ENCODE measurements at places on chromosomes 5 and 9.

DNA sequence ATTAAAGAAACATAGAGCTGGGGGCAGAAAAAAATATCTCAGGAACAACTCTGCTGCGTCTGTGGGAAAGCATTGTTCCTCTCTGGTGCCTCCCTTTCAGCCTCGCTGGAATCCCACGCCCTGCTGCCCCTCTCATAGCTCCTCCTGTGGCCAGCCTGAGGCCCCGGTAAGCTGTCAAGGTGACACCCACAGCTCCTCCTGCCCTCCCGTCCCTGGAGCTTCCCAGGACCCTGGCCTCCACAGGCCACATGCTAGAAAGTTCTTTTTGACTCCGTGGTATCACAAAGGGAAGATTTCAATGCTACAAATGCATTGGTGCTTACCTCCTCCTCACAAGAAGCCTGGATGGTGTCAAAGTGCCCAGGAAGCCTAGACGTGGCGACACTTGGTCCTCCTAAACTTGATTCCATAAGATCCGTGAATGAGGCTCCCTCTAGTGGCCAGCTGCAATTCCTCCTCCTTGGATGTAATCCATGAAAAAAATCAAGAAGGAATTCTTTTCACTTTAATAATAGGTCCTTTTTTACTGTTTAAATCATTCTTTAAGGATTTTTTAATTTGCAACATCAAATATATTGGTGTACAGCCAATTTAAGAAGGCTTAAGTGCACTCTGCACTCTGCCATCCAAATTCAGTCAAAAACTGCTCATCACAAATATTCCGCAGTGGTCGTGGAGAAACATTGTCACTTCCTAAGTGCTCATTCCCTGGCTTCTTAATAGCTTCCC, 104.9 kb downstream of the CFAP90 start:
- DNase-seq = peak; percentile 78

- peak; percentile 72 for DNase-seq
These were observed 1.1 kb downstream of the EPB41L4B start for GRCh38 chr9:109319626-109320241.

DNA sequence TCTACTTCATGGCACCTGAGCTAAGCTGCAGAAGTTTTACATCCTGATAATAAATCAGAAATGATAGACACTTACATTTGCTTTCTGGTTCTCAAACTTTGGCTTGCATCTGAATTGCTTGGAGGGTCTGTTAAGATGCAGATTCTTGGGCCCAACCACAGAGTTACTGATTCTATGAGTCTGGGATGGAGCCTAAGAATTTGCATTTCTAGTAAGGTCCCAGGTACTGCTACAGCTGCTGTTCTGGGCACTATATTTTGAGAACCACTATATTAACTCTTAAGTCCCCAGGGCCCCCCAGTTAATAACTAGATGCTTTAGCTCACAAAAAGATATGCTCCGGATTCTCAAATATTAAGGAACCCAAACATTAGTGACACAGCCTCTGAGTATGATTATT, 69.8 kb upstream of the DAB2 start:
- no peak for DNase-seq

- DNase-seq = peak; percentile 88
These were observed at the start of gene MAPK9 for GRCh38 chr5:180291943-180292831. TSS of gene MAPK9 (minus strand) at chr5:180292083. CDS start at chr5:180280561, 11,522 bp downstream.

GRCh38 chr5:64595031-64595855, 89.4 kb downstream of the RGS7BP start:
- DNase-seq = no peak

- DNase-seq = no peak
These were observed 118.7 kb upstream of the PUM3 start for GRCh38 chr9:2962471-2963172.

- DNase-seq = no peak
These were observed 105.9 kb downstream of the RASGRF2 start for GRCh38 chr5:81066102-81066501.

DNA sequence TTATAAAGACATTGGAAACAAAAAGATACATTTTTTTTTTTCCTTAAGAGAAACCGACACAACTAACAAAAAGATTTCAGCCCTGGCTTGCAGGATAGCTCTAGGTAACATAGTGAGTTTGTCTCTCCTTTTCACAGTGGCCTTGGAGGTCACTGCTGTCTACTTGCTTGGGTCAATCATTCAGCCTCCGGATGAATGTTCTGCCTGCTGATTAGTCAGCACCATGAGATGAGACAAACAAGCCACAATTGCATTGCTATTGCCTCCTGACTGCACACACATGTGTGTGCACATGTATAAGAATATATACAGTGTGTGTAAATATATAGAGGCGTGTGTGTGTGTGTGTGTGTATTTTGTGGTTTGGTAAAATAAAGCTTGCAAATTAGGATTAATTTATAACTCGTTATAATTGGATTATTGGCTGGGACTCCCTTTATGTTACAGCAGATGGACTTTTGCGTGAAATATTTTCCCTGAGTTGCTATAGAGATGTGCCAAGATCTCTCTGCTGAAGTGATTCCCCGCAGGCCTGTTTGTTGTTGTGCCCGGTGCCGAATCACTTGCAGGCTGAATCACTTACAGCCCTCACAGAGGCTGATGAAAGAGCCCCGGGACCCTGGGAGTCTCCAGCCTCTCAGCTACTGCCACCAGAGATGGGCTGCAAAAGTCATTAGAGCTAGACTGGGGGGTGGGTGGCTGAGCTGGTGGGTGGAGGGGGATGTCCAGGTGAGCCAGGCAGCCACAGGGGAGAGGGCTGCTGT, 161.2 kb downstream of the FGF18 start:
- peak; percentile 34 for DNase-seq

GRCh38 chr5:179228341-179229121, 116.7 kb downstream of the ADAMTS2 start:
- peak; percentile 50 for DNase-seq

DNA sequence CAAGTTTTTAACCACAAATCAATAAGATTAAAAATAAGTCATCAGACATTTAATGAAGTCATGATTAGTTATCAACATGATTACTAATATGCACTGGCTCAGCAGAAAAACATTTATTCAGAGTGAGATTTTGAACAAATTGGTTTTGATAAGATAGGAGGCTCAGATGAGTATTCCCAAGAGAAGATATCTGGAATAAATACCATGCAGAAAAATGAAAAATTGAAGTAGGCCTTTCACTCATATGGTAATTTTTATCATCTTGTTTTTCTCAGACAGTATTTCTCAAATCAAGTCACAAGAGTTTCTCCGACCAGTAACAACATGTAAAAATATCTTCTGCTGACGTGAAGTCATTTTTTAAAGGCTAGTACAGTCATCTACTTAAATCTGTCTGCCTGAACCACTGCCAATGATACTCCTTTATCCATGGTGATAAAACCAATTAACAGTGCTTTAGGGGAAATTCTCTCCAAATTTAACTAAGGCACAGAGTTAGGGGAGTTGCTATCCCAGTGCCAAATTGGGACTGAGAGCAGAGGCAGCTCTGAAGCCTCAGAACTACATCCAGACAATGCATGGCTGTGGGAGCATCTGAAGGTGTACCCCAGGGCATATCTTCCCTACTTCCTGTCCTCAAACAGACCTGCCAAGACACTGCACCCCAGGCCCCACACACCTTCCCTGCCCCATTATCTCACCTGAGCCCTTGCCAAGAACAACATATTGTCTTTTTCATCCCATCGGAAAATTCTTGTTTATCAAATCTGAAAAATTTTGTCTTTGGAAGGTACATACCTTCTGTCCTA, 105.5 kb upstream of the TSLP start:
- no peak for DNase-seq

GRCh38 chr9:107685901-107686300, 196.3 kb upstream of the KLF4 start:
- no peak for DNase-seq

DNA sequence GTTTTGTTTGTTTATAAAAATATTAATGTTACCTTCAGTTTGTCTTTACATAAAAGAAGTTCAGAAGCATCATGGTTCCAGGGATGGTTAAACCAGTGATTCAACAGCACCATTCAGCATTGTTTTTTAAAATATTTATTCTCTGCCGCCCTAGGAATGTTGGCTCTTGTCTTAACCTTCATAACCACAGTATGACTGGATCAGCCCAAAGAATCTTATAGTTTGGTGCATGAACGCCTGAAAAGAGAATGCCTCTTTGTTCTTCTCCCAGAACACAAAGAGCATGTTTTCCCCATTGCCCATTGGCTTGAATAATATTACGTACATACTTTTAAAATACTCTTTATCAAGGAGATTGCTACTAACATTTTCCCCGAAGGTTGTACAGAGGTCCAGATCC, 413.4 kb downstream of the ANXA1 start:
- no peak for DNase-seq

GRCh38 chr9:136156209-136157120, 37.8 kb upstream of the TMEM250 start:
- DNase-seq = no peak

DNA sequence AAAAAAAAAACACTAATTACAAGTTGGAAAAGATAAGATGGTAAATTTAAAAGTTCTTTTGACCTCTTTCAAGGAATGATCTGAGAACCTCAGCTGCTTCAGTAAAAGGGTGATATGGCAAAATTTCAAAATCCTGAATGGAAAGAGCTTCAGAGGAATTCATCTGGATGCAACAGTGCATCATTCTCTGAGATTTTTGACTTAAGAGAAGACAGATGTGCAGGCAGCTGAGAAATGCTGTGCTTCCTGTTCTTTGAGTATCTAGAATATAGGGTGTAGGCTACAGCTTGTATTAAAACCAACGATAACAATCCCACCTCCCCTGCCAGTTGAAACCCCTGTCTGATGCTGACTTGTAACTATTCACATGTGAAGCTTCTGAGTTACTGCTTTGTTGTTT, 6.2 kb downstream of the FRMPD1 start:
- no peak for DNase-seq

DNA sequence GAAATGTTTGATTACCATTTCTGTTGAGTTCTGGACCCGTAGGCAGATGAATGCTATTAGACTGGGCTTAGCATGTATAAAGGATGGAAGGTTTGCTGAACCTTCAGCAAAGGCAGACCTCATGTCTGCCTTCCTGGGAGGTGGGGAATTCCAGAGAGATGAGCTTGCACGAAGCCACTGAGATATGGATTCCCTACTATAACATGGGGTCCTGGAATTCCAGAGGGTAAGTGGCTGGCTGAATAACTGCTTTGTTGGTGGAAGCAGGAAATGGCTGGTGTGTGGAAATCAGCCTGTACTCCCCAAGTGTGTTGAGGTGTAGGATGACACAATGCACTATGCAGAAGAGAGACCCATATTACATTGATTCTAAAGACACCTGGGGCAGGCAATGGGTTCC, 526.4 kb downstream of the CTNND2 start:
- no peak for DNase-seq

DNA sequence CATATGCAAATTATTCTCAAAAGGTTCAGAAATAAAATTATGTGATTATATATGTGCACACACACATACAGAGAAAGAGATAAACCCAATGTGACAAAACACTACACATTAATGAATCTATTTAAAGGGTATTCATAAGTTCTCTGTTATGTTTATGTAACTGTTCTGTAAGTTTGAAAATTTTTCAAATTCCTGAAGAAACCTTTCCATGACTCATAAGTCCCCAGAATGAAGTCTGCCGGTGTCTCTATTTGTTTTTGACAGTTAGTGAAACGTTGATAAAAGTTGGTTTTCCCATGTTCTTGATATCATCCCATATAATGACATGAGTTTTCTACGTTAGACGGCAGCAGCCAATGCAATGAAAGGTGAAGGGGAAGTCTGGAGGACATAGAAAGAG, 199.5 kb upstream of the PUM3 start:
- DNase-seq = no peak

DNA sequence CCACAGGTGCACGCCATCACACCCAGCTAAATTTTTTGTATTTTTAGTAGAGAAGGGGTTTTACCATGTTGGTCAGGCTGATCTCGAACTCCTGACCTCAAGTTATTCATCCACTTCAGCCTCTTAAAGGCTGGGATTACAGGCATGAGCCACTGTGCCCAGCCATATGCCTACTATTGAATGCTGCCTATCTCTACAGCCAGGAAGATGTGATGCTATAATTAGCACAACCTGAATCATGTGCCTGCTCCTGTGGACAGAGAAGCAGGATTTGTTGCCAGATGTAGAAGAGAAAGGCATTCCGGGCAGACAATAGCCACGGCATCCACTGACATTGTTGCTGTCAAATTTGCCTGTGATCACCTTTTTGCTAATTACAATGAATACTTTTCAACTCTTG, 24.4 kb upstream of the MLLT3 start:
- DNase-seq = no peak

- DNase-seq = no peak
These were observed 290.1 kb upstream of the ZNF608 start for GRCh38 chr5:125036494-125036893.

DNA sequence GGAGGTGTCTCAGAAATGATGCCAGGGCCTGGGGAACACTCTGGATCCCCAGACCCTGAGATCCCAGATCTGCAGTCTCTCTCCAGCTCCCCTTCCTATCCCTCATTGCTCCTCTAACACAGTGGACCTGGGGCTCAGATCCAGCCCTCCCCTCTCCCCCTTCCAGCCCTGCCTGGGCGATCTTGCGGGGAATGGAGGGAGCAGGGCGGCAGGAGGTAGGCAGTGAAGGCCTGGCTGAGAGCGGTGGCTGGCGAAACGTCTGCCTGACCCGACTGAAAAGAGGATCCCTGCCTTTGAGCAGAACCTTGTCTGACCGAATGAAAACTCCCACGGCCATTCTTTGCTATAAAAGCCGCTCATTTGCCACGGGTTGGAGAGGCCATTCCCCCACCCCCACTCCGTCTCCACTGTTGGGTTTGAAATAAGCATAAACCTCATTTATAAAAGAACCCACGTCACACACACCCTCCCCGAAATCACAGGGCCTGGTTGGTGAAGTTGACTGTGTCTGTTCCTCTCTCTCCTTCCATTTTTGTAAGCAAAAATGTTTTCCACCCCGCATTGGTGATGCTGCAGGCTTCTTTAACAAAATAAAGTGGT, 8.8 kb downstream of the MSX2 start:
- no peak for DNase-seq

DNA sequence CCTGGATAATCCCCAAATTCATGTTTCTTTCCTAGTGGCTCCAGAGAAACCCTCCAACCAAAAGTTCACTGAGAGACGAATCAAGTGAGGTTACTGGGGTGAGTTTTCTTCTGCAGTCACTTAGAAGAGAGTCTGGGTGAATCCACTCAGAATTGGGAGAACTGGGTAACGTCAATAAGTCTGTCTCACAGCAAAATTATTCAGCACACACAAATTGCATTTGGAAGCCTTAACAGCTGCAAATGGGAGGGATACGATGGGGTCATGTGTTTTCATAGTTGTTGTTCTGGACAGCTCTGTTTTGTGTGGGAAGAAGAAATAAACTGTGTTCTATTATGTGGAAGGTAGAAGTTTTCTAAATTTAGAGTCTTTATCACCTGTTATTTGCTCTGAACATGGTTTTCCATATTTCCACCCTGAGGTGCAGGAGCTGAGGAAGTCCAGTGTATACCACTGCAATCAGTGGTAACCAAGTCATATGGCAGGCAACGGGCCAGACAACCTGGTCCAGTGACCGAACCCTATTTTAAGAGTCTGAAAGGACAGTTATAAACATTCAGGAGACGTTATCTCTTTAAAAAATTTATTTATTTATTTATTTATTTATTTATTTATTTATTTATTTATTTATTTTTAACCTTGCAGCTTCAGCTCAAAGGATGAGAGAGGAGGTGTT, 21.9 kb downstream of the MARCHF3 start:
- DNase-seq = no peak
